ENCODE measurements at places on chromosomes 16 and 17.

- peak; percentile 62 for DNase-seq
These were observed 16.3 kb downstream of the PIK3R5 start for GRCh38 chr17:8949061-8949661.

DNA sequence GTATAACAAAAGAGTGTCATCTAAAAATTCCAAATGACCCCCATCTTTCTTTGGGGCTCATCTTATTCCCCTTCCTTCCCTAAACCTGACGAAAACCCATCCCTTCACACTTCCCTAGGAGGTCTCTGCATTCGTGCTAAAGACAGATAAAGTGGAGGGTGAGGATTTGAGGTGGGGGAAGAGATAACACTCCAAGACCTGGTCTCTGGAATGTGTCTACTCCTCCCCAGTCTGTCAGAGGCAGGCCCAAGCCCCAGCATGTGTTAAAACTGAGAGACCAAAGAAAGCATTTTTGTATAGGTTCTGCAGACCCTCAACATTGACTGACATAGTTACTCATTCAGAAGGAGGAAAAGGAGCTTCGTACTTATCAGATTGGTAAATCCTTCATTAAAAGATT lies 11.0 kb upstream of the LHX1 start:
- no peak for DNase-seq

DNA sequence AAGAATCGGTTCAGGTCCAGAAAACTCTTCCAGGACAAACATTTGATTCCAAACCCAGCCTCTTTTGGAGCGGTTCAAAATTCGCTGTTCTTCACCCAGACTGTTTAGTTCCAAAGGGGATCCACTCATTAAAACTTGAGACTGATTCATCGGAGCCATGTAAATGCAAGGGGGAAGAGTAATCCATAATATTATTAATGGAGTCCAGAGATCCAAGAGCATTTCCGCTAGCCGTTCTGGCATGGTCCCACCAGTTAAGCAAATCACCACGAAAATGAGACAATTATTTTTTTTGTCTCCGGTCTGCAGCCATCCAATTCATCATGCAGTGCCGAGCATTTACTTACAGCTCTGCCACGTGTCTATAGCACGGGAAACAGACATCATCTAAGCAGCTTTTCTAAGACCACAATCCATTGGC lies 15.1 kb downstream of the CDH8 start:
- DNase-seq = no peak

GRCh38 chr17:73203788-73204479 lies 11.1 kb downstream of the COG1 start:
- no peak for DNase-seq

GRCh38 chr17:3732210-3732621 lies 8.5 kb downstream of the HASPIN start:
- DNase-seq = no peak

DNA sequence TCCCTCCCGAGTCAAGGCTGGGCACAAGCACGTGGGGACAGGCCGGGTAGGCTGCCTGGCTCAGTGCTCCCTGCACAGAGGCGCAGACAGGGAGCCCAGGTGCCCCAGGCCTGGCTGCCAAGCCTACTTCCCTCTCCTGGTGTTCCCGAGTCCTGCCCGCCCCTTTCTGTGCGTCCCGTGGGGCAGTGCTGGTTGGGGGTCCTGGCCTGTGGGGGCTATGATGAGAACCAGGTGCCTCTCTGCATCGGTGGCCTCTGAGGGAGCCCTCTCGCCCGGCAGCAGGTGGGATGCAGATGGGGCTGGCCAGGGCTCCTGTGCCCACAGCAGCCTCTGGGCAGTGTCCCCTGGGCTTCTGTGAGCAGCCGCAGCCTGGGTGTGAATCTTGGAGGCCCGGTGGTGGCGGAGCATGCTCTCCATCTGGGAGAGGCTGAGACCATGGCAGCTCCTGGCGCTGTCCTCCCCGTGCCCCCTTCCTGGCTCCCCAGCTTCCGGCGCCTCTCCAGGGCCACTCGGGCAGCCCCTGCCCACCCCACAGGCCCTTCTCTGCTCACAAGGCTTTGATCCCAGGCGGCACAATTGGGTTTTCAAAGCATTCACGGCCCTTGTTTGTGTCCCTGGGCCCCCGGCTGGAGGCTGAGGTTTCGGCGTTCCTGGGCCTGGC lies 7.2 kb downstream of the CENPX start:
- DNase-seq = no peak

DNA sequence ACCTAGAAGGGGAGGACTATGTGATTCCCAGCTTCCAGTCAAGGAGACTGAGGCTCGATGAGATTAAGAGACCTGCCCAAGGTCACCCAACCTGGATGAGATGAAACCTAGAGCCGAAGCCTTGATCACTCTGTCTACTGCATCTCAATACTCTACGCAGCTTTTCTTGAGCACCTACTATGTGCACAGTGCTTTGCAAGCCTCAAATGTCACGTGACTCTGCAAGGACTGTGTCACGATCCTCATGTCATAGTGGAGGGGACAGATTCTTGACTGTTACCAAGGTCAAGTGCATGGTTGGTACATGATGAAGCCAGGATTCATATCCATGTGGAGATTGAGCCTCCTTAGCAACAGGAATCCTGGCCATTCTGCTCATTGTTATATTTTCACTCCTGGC lies 14.7 kb downstream of the BCO1 start:
- DNase-seq = no peak

DNA sequence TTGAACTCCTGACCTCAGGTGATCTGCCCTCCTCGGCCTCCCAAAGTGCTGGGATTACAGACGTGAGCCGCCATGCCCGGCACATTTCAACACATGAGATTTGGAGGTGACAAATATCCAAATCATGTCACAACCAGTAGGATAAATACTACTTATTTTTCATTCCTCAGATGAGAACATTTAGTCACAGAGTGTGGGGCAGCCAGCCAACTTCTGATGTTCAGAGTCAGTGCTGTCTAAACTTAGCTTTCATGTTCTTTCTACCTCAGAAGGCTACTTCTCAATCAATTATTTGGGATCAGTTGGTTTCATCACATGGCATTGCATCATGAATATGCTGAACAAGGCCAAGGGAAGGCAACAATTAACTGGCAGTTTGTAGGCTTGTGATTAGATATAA lies 134.5 kb downstream of the CDH13 start:
- no peak for DNase-seq

DNA sequence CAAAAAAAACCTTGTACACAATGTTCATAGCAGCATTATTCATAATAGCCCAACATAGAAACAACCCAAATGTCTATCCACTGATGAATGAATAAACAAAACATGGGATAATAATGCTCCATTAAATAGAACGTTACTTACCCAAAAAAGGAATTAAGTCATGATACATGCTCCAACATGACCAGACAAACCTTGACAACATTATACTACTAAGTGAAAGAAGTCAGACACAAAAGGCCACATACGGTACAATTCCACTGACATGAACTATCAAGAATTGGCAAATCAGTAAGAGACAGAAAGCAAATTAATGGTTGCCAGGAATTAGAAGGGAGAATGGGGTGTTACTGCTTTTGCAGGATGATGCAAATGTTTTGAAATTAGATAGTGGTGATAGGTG lies 193.8 kb upstream of the SHISA6 start:
- no peak for DNase-seq

GRCh38 chr16:7140899-7141298 lies 191.7 kb upstream of the RBFOX1 start:
- no peak for DNase-seq

GRCh38 chr17:2856727-2857126 lies 60.5 kb downstream of the RAP1GAP2 start:
- no peak for DNase-seq

- no peak for DNase-seq
These were observed 97.8 kb upstream of the MED13 start for GRCh38 chr17:62162898-62163297.

DNA sequence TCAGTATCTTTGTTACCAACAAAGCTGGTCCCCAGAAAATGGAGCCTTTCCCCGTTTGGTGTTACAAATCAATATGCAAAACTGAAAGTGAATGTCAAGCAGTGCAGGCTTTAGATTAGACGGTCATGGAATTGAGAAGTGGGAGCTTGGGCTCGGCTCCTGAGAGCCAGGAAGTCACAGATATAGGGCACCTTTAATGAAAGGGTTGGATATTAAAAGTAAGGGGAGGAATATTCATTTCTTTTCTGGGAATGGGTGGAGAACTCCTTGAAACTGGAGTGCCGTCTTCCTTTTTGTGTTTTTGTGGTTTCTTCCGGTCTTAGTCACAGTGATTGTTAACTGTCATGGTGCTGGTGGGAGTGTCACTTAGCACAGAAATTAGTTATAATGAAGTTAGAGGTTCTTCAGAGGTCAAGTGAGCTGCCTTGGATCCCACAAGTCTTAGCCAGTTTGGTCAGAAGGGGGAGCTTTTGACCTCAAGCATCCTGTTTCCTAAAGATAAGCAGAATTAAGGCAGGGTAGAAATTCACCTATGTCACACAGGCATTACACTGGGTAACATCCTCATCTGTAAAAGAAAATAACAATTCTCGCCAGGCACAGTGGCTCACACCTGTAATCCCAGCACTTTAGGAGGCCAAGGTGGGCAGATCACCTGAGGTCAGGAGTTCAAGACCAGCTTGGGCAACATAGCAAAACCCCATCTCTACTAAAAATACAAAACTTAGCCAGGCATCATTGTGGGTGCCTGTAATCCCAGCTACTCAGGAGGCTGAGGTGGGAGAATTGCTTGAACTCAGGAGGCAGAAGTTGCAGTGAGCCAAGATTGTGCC lies 9.6 kb upstream of the EIF1 start:
- DNase-seq = no peak

DNA sequence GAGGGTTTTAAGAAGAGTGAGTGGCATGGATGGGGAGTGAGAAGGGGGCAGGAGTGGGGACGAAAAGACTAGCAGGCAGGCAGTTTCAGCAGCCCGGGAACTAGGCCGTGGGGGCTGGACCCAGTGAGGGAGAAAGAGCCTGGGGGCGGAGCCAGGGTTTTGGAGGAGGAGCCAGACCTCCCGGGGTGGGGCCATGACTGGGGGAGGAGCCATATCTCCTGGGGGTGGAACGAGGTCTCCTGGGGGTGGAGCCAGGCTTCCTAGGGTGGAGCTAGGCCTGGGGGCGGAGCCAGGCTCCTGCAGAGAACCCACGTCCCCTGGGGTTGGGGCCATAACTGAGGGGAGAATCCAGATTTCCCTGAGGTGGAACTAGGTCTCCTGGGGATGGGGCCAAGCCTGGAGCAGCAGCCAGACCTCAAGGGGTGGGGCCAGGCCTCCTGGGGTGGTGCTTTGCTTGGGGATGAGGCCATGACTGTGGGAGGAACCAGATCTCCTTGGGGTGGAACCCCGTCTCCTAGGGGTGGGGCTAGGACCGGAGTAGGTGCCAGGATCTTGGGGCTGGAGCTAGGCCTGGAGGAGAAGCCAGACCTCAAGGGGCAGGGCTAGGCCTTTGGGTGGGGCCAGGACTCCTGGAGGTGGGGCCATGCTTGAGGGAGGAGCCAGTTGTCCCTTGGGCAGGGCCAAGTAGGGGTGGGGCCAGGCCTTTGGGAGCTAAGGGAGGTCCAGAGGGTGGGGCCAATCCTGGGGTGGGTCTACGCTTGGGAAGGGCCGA lies 41.7 kb upstream of the JPH3 start:
- DNase-seq = peak; percentile 48

DNA sequence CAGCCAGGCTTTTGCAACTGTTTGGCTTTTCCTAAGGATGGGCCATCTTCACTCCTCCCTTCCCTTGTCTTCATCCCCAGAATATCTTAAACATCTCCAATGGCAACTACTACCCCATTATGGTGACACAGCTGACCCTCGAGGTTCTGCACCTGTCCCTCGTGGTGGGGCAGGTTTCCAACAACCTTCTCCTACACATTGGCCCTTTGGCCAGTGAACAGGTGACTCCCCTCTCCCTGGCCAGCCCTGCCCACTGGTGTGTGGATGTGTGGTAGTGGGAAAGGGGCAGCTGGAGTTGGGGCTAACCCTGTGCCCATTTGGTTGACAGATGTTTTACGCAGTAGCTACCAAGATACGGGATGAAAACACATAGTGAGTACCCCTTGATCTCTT lies 4.7 kb downstream of the TMEM106A start:
- DNase-seq = no peak

DNA sequence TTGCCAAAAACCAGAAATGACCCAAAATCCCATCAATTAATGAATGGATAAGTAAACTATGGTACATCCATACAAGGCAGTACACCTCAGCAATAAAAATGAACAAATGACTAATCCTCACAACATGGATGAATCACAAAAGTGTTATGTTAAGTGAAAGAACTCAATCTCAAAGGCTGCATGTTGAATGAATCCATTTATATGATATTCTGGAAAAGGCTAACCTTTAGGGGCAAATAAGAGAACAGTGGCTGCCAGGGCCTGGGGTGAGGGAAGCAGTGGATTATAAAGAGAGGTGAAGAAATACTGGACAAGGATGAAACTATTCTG lies 46.1 kb upstream of the MSI2 start:
- no peak for DNase-seq

GRCh38 chr17:61414936-61415251 lies 15.3 kb downstream of the TBX2 start:
- no peak for DNase-seq

DNA sequence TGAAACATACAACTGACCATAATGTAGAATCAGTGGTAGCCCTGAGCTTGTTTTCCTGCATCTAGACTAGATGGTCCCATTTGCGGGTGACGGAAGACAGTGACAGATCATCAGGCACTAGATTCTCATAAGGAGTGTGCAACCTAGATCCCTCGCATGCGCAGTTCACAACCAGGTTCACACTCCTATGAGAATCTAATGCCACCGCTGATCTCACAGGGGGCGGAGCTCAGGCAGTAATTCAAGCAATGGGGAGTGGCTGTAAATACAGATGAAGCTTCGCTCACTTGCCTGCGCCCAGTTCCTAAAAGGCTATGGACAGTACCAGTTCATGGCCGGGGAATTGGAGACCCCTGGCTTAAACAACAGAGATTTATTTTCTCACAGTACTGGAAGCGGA lies 656.3 kb downstream of the HS3ST4 start:
- DNase-seq = no peak

DNA sequence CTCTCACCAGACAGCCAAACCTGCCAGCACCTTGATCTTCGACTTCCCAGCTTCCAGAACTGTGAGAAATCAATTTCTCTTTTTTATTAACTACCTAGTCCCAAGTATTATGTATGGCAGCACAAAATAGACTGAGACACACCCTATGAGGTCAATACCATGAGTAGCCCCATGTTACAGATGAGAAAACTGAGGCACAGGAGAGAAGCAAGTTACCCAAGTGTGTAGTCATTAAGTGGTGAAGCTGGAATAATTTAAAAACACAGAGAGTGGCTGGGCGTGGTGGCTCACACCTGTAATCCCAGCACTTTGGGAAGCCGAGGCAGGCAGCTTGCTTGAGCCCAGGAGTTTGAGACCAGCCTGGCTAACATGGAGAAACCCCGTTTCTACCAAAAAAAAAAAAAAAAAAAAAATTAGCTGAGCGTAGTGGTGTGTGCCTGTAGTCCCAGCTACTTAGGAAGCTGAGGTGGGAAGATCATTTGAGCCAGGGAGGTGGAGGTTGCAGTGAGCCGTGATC lies 4.9 kb downstream of the NQO1 start:
- DNase-seq = no peak

- DNase-seq = no peak
These were observed 15.8 kb downstream of the TSPOAP1 start for GRCh38 chr17:58312829-58313228.

All from activated T-cell treated with anti-CD3 and anti-CD28 coated beads, Interleukin-2, amount 50 U/mL, for 24 hours (primary cell).